ENCODE measurements at places on chromosomes 1 and 21.

DNA sequence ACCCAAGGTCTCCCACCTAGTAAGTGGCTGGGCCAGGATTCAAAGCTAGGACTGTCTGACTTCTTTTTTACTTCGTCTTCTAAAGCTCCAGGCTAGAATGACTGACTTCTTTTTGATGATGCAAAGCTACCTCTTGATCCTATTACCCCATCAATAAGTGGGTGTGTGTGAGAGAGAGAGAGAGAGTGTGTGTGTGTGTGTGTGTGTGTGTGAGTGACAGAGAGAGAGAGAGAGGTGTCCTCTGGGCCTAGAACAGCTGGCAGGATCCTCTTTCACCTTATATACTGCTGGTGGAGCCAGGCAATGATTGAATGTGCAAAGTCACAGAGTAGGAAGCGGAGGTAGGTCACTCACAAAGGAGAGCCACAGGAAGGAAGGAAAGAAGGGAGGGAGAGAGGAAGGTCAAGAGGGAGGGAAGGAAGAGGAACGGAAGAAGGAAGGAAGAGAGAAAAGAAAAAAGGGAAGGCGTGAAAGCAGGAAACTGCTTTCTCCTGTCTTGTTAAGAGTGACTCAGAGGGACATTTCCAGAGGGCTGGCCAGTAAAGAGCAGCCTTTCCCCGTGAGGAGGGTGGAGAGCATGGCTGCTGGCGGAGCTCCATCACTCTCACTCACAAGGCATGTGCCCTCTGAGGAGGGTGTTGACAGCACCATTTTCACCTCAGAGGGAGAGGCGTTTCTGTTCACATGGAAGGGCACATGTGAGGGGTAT is 68.9 kb downstream of the CDC7 start:
- DNase-seq = no peak

- no peak for DNase-seq
Observed at GRCh38 chr1:196910215-196910614, 22.4 kb downstream of the CFHR4 start.

- no peak for DNase-seq
Observed at GRCh38 chr1:193033610-193034009, 25.6 kb downstream of the UCHL5 start.

DNA sequence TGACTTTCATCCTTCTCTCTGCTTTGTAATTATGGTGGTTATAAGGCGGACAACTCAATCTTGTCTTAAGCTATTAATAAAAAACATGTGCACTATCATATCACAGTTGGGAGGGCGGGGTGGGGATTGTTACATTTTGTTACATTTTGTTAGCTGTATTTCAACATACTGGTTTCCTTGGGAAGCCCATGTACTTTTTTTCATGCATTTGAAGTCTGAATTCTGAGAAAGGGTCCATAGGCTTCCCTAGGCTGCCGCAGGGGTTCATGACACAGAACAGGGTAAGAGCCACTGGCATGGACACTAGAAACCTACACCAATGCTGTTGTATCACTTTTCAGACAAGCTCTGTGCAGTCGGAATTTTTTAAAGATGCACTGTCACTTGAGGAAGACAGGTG is 178.8 kb downstream of the ETS2 start:
- DNase-seq = no peak

- DNase-seq = no peak
Observed at GRCh38 chr1:46174448-46175231, at the start of gene TSPAN1. Gene TSPAN1, plus strand, starts transcription at chr1:46175087. Its CDS starts 6,021 bp downstream, at chr1:46181108.

DNA sequence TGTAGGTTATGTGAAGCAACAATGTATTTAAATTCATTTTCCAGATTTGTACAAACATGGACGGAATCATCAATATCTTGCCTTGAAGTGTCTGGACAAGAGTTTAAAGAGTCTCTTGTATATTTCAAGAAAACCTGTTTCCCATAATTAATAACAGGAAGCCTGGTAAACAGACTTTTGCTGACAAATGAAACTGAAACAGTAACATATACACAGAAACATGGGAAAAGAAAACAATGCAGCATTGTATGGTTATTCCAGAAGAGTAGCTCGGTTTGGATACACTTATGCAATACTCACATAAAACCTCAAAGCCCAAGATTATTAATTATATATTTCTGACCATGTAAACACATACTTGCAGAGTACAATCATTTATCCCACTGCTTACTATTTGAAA is 265.5 kb downstream of the PTPRC start:
- DNase-seq = no peak

DNA sequence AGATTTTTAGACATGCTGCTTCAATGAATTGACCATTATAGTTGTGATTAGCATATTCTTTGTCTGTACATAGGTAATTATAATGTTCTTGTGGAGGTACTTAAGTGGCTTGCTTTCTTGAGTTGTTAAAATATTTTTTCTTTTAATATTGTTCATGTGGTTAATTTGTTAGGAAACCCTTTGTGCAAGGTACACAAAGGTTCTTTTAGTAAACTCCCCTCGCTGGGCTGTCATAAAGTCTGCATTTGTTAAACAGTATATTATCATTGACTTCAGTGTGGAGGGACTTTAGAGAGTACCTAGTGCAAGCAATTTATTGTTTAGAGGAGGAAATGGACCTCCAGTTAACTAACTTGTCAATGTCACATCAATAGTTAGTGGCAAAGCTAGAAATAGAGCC is 52.5 kb downstream of the DISP1 start:
- no peak for DNase-seq

DNA sequence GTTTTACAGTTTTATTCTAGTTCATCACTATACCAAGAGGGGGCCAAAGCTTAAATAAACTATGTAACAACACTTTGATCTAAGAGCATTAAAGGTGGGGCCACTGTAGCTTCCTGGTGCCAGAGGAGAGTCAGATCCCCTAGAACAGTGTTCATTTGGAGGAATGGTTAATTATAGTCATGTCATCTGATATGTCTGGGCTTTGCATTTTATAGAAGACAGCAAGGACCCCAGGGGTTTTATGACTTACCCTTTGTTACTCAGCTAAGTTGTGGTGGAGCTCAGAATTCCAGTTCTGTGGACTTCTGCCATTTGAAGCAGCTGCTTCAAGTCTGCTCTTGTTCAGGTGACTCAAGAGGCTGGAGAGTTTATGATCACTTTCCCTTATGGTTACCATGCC is 16.7 kb downstream of the KDM4A start:
- DNase-seq = no peak

DNA sequence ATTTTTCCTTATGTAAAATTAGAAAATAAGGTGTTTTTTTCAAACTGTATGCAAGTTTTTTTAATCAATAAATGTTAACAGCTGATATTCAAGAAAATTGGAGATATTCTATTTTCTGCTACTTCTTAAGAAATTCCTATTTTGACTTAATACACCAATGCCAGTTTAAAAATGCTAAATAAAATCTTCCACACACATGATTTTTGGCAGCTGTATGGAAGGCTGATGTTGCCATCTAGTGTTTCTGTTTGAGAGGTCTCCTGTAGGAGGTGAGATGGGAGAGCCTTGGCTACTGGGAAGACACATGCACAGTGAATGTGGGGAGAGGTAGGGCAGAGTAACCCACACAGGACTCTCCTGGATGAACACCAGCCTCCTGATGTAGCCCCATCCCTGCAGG is 29.2 kb upstream of the OR2B11 start:
- DNase-seq = no peak

GRCh38 chr1:202134645-202135172 is 9.8 kb downstream of the ARL8A start:
- DNase-seq = no peak

DNA sequence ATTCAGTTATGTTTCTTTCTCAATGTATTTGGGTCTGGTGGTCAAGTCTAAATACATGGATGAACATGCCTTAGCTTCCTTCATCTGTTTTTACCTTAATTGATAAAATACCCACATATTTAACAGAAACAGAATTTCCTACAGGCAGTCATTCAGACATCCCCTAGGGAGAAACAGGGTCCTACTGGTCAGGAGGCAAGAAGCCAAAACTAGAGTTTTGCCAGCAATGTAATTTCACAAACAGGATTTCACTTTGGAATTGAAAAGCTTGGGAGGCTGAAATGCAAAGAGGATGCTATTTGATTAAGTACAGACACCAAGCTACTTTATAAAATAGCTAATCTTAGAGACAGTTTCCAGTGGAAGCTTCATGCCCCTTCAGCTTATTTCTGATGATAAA is 224.2 kb downstream of the SIPA1L2 start:
- no peak for DNase-seq

- no peak for DNase-seq
Observed at GRCh38 chr1:192724670-192725069, 84.2 kb upstream of the RGS2 start.

DNA sequence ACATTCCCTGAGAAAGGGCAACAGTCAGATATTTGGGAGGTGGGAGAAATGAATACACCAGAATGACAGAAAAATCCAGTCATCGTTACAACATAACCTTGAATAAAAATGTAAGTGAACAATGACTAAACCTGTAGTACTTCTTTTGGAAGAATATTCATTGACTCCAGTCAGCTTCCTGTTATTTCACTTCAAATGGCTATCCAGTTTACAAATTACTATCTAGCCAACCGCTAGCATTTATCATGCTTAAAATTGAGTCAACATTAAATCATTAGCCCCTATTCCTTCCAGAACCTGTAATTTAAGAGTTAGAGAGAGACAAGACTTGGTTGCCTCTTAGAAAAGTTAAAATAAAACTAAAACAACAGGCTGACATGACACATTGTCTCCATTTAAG is 33.6 kb downstream of the WLS start:
- no peak for DNase-seq

GRCh38 chr1:47440599-47441081 is 2.8 kb downstream of the FOXD2 start:
- DNase-seq = no peak

- no peak for DNase-seq
Observed at GRCh38 chr21:17732306-17732705, 86.8 kb downstream of the C21orf91 start.

DNA sequence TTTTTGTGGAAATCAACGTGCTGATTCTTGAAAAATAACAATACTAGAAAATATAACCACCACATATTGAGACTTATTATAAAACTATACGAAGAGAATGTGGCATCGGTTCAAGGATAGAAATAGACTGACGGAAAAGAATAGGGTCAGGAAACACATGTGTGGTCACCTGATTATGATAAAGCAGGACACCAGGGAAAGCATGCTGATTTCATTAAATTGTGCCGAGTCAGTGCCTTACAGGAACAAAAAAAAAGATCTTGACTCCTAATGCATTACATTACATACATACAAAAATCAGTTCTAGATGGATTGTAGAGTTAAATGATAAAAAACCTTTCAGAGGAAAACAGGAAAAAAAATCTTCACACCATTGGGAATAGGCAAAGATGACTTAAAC is 43.5 kb upstream of the SERPINC1 start:
- no peak for DNase-seq

DNA sequence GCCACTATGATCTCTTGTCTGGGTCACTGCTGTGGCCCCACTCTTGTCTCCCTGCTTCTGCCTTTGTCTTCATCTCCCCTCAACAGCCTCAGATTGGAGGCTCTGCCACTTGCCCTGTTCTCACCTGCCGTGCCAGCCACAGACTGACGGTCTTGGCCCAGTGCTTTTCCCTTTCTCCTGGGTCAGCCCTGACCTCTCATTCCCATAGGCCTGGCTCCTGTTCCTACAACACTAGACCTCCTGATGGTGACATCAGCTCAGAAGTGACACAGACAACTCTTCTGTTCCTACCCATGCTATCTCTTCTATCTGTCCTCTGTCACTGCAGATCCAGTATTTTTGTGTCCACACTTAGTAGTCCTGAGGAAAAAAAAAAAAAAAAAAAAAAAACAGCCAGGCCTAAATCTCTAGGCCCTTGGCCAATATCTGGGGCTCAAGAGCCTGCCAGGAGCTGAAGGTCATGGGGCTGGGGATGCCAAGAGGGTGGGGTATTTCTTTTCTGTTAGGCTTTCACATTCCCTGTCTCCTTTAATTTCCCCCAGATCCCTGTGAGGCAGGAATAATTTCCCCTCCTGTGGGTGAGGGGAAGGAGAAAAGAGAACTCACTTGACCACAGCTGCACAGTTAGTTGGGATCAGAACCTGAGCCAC is 42.0 kb upstream of the FOXO6 start:
- no peak for DNase-seq

DNA sequence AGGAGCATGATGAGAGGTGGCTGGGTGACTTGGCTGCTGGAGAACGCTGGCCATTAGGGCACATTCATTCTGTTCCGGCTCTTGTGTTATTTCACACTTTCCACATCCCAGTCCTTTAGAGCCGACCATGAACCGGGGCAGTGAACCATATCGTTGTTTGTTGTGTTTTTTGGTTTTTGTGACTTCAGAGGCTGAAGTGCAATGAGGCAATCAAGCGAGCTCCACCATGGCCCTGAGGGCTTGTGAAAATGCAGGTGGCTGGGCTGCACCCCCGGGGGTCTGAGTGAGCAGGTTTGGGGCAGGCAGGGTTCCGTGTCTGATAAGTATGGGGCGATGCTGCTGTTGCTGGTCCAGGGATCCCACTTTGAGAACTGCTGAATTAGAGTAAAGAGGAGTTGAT is 23.7 kb downstream of the ABCG1 start:
- no peak for DNase-seq

- no peak for DNase-seq
Observed at GRCh38 chr1:17200246-17200645, 4.7 kb upstream of the PADI1 start.

DNA sequence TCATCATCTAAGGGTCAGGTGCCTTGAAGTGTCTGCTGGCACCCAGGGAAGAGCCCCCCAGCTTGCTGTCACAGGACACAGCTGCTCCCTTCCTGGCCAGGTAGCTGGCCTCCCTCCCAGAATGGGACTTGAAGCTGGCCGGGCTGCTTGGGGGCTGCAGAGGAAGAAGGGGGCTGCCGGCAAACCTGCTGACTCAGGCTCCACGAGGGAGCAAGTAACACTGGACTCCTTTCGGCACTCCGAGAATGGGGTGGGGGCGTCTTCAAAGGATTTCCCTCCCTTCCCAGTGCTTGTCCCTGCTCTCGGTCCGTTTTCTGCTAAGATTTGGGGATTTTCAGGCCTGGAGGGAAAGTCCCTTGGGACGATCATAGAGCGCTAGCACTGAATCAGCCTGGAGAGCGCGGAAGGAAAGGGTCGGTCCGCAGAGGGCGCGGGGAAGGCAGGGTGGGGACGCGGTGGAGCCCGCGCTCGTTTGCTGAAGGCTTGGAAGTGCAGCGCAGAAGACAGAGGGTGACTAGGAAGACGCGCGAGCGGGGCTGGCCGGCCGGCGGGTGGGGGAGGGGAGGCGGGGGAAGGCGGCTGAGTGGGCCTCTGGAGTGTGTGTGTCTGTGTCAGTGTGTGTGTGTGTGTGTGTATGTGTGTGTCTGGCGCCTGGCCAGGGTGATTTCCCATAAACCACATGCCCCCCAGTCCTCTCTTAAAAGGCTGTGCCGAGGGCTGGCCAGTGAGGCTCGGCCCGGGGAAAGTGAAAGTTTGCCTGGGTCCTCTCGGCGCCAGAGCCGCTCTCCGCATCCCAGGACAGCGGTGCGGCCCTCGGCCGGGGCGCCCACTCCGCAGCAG is at the start of gene CSF1:
Gene CSF1 (plus strand): TSS at position 727 of the 840 bp plus-strand sequence. CDS start 175 bp downstream, outside the sequence.
- peak; percentile 23 for DNase-seq

Data from T-helper 22 cell (primary cell).